Stimulated activated CD4-positive, alpha-beta T cell treated with anti-CD3 and anti-CD28 coated beads, Interleukin-2, amount 100 ng/mL, for 4 hours (primary cell): ENCODE measurements at places on chromosomes 11 and 22.

DNA sequence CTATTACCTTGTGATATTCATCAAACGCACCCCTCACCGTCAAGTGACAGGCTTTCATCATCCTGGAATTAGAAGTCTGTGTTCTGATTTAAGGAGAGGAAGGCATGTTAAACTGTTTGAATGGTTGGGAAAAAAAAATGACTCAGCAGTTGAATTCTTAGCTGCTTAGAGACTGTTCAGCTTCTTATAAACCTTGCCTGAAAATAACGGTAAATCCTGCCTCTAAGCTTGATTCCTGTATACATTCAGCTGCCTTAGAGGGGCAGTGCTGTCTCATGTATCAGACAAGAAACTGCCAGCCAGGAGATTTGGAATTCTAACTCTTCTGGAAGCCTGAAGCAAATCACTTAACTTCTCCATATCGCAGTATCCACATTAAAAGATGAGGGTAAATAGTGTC, 437.4 kb downstream of the JRKL start:
- no peak for DNase-seq

DNA sequence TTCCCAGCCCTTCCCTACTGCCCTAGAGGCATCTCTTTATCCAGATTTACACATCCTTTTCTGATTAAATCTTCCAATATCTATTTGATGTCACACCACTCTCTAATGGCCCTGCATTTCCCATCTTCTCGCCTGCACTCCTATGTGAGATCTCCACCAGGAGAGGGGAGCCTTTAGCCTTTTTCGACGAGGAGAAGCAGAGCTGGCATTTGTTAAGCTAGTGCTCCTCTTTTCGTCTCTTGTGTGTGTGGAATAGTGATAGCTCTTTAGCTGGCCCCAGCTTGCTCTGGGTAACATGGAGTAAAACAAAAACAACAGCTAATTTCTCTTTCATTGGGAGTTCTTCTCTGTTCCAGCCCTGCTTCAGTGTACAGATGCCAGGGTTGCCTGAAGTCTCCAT, 536.5 kb downstream of the NTM start:
- DNase-seq: no peak

DNA sequence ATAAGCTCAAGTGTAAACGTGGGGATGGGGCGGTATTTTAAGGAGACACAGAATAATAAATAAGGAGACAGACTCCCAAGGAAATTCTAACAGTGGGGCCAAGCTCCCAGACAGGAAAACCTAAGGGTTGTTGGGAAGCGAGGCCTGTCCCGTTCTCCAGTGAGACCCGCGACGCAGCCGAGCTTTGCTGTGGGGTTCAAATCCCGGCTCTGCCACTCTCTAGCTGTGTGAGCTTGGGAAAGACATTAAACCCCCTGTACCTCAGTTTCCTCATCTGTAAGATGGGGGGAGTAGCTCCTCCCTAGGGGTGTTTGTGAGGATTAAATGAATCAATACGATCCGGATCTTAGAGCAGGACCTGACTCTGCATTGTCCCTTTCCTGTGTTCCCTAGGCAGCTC, 106.8 kb downstream of the TRIM29 start:
- no peak for DNase-seq

GRCh38 chr11:134333946-134334345, 2.2 kb downstream of the GLB1L2 start:
- DNase-seq: no peak

- DNase-seq: no peak
These were observed 887 bp downstream of the TRPC6 start for GRCh38 chr11:101582989-101583250.

GRCh38 chr11:4495986-4496385, 13.5 kb downstream of the OR52K1 start:
- no peak for DNase-seq

- no peak for DNase-seq
These were observed 40.2 kb upstream of the B3GAT1 start for GRCh38 chr11:134452026-134452837.
